ENCODE measurements at places on chromosomes 2 and 18.

GRCh38 chr2:47056374-47056773 is 98.7 kb downstream of the STPG4 start:
- DNase-seq, result no peak

- no peak for DNase-seq
These were observed 139.5 kb upstream of the LRATD1 start for GRCh38 chr2:14492920-14493503.

- no peak for DNase-seq
These were observed 263.4 kb downstream of the NAPG start for GRCh38 chr18:10789180-10789579.

DNA sequence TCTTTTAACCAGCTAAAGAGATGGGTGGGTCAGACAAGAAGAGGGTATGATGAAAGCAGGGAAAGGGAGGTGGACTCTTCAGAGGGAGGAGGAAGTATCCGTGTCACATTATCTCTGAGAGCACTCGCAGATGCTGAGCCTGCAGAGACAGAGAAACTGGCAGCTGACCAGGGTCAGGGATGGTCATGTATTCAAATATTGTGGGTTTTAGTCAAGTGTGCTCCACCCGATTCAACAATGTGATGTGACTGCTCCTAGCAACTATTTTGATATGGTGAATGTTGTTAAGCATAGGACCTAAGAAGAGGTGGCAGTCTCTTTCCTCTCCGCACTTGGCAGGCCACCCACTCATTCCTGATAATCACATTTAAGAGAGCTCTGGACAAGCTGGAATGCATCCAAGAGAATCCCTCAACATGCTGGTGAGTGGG is 1.3 kb upstream of the CLIP4 start:
- DNase-seq, result no peak

GRCh38 chr2:136334967-136335366 is 217.0 kb upstream of the CXCR4 start:
- no peak for DNase-seq

- no peak for DNase-seq
These were observed 1.4 kb upstream of the TMEM178A start for GRCh38 chr2:39664232-39664887.

Measured in NCI-H446 treated with DMSO at 0.1 percent for 48 hours (cell line).